Activated T-cell treated with anti-CD3 and anti-CD28 coated beads, Interleukin-2, amount 50 U/mL, for 1 hour (primary cell): ENCODE measurements at places on chromosomes 7 and 10.

DNA sequence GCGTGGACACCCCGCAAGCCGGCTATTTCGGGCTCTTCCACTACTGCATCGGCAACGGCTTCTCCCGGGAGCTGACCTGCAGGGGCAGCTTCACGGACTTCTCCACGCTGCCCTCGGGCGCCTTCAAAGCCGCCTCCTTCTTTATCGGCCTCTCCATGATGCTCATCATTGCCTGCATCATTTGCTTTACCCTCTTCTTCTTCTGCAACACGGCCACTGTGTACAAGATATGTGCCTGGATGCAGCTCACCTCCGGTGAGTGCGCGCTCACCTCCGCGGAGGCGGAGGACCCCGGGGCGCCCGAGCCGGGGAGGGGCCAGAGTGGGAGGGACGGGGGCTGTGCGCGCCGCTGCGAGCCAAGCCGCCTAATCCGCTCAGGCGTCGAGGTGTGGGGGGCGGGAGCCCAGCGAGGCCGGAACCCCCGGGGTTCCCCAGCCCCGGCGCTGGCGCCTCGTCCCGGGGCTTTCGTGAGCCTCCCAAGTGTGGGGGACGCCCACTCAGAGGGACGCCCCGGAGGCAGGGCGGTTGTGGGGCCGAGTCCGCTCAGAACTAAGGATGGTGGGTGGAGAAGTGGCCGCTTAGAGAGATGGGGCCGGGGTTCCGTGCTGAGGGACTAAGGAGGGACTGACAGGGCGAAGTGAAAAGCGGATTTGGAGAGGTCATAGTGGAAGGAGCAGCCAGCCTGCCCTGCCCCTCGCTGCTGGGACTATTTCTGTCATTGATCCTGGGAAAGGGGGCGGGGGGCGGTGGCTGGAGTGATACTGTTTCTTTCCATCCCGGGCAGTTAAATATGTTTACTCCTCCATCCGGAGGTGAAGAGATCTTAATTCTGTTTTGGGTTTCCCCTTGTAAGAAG lies 795 bp downstream of the LHFPL3 start:
- no peak for DNase-seq

- DNase-seq = no peak
Measured at GRCh38 chr7:121360564-121360963, 31.8 kb downstream of the WNT16 start.

DNA sequence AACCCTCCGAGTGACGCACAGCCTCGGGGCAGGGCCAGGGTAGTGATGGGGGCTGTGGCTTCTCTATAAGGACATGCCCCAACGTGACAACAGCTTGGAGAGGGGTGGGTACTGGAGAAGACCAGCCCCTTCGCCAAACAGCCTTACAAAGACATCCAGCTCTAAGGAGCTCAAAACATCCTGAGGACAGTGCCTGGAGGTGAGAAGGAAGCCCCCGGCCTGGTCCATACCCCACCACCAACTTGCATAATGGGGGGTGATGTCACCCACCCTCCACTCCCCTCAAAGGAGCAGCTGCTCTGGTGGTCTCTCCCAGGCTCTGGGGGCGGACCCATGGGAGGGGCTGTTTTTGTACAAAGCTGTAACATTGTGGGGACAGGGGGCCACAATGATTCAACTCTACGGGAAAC lies 15.1 kb downstream of the PRSS2 start:
- peak; percentile 74 for DNase-seq

- no peak for DNase-seq
Measured at GRCh38 chr7:14761510-14762296, 140.8 kb downstream of the DGKB start.

GRCh38 chr10:50231515-50232260 lies 19.6 kb downstream of the ASAH2 start:
- no peak for DNase-seq

GRCh38 chr10:4867520-4868356 lies 41.7 kb downstream of the AKR1E2 start:
- no peak for DNase-seq

- no peak for DNase-seq
Measured at GRCh38 chr10:2471811-2472210, 595.5 kb upstream of the PFKP start.

- no peak for DNase-seq
Measured at GRCh38 chr7:76108540-76109233, 60.8 kb downstream of the MDH2 start.

DNA sequence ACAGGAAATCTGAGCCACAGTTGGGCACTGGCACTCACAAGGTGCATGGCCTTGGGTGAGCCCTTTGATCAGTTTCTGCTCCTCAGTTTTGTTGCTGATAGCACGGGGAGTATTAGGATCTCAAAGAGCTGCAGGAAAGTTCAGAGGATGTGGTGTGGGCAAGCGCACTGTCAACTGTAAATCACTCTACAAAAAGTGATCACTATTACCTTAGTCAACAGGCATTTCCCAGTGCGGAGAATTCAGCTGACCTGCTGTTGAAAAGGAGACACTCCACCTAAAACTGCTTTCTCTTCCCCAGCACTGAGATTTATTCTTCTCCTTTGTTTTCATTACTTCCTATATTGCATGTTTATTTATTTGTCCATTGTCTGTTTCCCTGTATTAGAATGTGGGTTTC lies 331.0 kb downstream of the PRPF18 start:
- no peak for DNase-seq

DNA sequence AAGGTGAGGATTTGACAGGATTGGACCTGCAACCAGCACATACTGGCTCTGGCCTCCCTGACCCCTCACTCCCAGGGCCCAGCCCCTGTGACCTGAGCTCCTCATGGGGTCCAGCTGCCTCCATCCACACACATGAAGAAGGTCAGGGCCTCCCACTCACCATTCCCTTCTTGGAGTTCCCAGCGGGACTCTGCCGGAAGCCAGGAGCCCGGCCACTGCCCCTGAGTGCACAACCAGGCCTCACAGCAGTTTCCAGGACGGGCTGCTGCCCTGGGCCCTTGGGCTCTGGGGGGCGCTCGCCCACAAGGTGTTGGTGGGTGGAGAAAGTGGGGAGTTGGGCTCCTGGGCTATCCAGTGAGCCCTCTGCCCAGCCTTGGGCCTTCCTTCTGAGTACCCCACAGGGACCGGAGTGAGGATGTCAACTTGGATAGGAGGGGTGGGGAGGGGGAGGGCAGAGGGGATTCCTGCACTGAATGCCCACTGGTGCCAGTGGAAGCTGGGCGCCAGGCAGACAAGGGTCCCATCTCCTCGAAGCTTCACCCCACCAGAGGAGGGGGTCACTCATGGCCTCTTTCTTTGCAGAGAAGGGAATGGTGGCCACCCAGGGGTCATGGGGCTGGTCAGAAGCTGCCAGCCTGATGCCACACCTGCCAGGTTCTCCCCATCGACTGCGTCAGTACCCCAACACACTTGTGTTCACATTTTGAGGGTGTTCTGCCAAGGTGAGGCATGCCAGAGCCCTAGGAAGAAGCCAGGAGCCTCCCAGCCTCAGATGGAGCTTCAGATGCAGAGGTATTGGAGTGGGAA lies 115.3 kb downstream of the PTPN20 start:
- no peak for DNase-seq
